ENCODE measurements at places on chromosomes 1 and 21.
A peak's percentile ranks its signal among the peaks of the same experiment; 100 is the strongest.

GRCh38 chr1:227314014-227314848 lies 4.1 kb downstream of the CDC42BPA start:
- DNase-seq = no peak

- no peak for DNase-seq
Observed at GRCh38 chr1:99992760-99993467, 23.1 kb downstream of the SLC35A3 start.

- no peak for DNase-seq
Observed at GRCh38 chr1:58094221-58094620, 452.3 kb downstream of the OMA1 start.

- DNase-seq = no peak
Observed at GRCh38 chr1:155044365-155044764, 6.8 kb upstream of the ADAM15 start.

- DNase-seq = no peak
Observed at GRCh38 chr1:231781892-231782291, 155.3 kb downstream of the DISC1 start.

- DNase-seq = no peak
Observed at GRCh38 chr1:40014253-40014706, 26.2 kb upstream of the CAP1 start.

- DNase-seq = no peak
Observed at GRCh38 chr1:89309828-89310227, 37.2 kb upstream of the GBP5 start.

DNA sequence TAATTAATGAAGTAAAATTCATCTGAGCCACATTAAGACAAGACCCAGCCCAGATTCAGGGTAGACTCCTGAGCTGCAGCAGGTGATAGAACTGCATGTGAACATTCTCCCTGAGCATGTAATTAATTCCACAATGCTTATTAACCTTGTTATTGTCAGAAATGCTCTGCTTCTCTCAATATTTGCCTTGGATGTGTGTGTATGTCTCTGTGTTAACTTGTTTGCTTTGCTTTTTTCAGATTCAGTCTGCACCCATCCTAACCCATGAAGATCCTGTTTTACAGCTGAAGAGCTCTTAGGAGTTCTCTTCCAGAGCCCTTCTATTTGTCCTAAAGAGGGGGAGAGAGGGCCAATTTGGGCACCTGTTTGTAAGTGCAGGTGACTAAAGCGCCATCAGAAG lies 143.2 kb upstream of the BMP8A start:
- no peak for DNase-seq

- DNase-seq = no peak
Observed at GRCh38 chr1:61389926-61390845, 307.8 kb downstream of the NFIA start.

DNA sequence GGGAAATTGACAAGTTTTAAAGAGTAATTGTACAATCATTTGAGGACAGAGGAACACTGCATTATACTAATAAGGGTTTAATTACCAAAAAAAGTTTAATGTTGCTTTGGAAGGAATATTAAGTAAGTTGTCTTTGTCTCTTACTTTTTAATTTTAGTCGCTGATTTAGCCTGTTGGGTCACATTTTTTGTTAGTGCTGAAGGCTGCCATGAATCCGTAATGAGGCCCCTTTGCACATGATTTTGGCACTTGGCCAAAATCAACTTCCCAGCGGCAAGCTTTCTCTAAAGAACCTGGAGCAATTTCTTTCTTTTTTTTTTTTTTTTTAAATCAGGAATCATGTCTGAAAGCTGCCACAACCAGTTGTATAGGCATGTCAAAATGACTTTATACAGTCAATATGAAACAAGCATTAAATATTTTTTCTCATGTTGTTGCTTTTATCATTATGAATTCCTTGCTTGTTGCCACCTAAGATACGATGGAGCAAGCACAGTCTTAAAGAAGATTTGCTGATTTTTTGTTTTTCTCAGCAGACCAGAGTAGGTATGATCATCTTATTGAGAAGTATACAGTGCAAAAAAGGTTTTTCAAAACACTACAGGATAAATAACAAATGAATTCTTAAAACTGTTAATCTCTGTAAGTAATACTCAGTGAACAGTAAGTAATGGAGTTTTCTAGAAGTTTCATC lies 690.4 kb downstream of the USP25 start:
- no peak for DNase-seq

- no peak for DNase-seq
Observed at GRCh38 chr1:156602557-156602993, 1.3 kb upstream of the GPATCH4 start.

GRCh38 chr1:100941098-100941527 lies 45.2 kb downstream of the SLC30A7 start:
- no peak for DNase-seq

GRCh38 chr1:56077206-56077605 lies 502.2 kb downstream of the PLPP3 start:
- DNase-seq = no peak

DNA sequence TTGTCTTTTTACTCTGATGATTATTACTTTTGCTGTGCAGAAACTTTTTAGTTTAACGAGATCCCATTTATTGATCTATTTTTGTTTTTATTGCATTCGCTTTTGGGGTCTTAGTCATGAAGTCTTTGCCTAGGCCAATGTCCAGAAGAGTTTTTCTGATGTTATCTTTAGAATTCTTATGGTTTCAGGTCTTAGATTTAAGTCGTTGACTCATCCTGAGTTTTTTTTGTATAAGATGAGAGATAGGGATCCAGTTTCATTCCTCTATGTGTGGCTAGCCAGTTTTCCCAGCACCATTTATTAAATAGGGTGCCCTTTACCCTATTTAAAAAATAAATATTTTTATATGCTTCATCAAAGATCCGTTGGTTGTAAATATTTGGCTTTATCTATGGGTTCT lies 13.2 kb downstream of the MAN1C1 start:
- no peak for DNase-seq

GRCh38 chr1:66374561-66375111 lies 159.3 kb upstream of the SGIP1 start:
- peak; percentile 77 for DNase-seq

- DNase-seq = no peak
Observed at GRCh38 chr1:14442669-14443068, 155.8 kb upstream of the KAZN start.

GRCh38 chr1:30466026-30466425 lies 257.4 kb downstream of the MATN1 start:
- DNase-seq = no peak

GRCh38 chr1:51623025-51623424 lies 6.1 kb downstream of the OSBPL9 start:
- DNase-seq = no peak

DNA sequence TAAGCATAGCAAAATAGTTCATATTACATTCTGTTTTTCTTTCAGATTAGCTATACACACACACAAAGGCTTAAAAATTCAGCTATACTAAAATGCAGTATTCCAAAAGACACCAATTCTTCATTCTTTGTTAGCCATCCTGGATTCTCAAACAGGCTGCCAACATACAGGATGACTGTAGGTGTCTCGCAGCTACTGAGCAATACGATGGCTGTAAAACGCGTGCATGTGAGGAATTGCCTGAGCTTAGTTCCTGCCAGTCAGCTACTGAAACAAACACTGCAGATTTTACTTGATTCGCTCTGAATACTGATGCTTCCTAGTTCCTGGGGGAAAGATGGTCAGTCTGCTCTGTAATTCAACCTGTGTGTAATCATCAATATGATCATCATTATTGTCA lies 24.7 kb upstream of the HMGN1 start:
- no peak for DNase-seq

- DNase-seq = no peak
Observed at GRCh38 chr1:174964261-174964971, 35.3 kb upstream of the CACYBP start.

DNA sequence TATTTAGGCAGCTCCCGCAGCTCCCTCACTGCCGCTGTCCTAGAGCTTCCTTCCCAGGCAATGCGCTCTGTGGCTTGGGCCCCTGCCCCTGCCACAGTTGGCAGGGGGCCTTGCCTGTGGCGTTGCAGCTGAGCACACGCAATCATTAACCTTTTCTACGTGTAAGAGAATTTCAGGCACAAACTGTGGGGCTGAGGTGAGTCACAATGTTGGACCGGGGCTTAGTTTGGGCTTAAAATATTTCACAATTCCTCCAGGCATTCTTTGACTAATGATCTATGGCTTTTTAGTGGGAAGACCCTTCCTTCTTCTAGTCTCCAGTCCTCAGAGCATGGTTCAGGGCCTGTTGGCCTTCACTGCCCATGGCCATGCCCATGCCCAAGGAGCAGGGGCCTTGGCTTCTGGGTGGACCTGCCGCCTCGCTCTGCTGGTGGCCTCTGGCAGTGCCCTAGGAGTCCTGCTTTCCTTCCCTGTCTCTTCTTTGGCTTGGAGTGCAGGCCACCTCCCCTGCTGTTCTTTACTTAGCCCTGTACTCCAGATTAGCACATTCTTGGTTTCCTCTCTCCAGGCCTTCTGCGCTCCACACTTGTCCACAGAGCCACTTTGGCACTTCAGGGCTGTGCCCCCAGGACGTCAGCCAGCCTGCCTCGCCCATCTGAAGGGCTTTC lies 39.2 kb downstream of the MAPKAPK2 start:
- DNase-seq = no peak

DNA sequence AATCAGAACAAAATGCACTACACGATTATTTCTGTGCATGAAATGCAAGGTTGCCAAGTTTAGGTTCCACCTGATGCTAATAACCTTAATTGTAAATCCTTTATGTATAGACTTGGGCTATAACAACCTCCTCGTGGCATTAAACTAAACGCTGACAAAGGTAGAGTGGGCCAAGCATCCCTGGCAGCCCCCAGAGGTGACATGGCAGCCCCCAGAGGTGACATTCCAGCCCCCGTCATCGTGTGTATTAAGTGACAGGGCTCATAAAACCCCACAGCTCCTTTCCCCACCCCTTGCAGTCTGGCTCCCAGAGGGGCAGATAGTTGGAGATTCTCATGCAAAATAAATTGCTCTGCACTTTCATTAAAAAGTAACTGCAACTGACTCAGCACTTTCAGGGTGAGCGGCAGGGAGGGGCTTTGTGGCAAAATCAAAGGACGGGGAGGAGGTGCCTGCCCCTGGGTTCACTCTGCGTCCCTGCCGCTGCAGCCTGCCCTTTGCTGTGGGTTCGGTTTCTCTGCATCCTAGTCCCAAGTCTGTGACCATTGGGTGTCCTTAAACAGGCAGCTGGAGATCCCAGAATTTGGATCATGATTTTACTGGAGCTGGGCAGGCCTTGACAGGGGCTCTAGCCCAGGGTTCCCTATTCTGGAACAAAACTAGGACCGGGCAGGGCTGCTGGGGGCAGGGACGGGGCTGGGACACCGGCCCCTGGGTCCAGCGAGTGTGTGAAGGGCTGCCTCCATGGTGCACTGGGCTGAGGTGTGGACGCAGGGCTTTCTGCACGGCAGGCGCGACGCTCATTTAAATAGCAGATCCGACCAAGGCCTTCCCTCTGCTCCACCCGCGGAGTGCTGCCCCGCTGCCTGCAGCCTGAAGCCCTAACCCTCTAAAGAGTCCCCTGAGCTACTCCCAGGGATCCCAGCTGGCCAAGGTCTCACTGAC lies 234.9 kb upstream of the VAMP3 start:
- DNase-seq = no peak

DNA sequence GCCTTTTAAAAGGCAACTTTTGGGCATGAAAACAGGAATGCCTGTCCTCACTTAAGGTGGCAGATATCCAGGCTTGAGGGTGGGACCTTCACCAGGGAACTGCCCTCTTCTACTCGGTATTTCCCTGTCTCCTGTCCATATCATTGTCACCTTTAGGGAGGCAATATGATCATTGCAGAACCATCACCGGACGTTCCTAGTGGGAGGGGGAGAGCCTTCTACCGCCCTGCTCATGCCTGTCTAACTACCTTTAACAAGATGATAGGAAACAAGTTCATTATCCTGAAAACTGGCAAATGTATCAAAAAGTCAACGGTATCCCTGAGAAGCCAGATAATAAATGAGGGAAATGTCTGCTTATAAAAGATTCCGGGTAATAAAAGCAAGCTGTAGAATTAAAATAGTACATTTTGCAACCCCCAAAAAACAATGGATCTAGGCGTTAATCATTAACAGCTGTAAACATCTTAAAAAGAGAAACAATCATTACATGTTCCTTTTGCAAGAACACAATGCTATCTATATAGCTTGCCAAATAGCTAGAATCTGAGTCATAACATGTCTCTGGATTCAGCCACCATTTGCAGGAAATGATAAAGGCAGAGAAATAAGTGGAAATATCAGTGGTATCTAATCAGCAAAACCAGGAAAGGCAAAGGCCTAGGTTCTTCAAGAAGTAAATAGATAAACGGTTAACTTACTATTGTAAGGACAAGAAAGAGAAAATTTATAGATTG lies 852.9 kb upstream of the ADGRL4 start:
- no peak for DNase-seq

DNA sequence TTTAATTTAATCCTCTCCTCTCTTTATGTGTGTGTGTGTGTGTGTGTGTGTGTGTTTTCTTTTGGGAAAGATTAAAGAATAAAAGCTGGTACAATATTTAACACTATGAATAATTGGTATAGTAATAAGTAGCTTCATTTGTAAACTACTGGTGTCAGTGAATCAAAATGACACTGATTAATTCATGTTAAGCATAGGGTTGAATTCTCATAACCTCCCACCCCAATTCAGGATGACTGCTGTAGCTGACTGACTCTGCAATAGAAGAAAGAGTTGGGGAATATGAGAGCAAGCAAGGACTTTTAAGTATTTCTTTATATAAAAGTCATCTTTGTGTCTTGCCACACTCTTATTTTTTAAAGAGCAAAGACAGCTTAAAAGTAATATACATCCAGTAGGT lies 13.1 kb downstream of the SLC30A7 start:
- DNase-seq = no peak

DNA sequence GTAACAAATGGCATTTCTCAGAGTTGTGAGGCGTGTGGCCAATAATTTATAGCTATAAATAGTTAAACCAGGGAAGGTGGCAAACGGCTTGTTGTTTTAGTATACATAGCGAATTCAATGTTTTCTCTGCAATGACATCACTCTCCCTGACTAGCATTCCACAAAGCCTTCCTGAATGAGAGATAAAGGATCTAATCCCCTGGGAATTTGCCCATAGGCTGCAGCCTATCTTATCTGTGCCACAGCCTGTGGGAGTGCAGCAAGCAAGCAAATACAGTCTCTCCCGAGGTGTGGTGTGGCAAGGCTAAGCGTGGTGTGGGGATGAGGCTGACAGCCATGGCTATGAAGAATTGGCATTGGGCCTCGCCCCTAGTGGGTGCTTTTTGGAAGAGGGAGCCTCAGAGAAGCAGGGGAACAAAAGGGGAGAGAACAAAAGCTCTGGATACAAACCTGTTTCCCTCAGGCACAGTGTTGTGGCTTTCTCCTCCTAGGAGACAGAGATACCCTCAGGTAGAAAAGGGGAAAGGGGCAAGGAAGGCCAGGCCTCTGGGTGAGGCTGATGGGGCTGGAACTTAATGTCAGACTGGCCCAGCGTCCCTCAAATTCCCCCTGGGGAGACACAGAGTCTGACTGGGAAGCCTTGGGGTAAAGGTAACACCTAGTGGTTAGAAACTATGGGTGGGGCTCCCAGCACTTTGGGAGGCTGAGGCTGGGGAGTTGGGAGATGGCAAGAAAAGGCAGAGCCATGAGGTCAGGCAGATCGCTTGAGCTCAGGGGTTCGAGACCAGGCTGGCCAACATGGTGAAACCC lies 8.9 kb downstream of the TAGLN2 start:
- DNase-seq = no peak
